ENCODE measurements at places on chromosomes 12 and 14.
A peak's percentile ranks its signal among the peaks of the same experiment; 100 is the strongest.

DNA sequence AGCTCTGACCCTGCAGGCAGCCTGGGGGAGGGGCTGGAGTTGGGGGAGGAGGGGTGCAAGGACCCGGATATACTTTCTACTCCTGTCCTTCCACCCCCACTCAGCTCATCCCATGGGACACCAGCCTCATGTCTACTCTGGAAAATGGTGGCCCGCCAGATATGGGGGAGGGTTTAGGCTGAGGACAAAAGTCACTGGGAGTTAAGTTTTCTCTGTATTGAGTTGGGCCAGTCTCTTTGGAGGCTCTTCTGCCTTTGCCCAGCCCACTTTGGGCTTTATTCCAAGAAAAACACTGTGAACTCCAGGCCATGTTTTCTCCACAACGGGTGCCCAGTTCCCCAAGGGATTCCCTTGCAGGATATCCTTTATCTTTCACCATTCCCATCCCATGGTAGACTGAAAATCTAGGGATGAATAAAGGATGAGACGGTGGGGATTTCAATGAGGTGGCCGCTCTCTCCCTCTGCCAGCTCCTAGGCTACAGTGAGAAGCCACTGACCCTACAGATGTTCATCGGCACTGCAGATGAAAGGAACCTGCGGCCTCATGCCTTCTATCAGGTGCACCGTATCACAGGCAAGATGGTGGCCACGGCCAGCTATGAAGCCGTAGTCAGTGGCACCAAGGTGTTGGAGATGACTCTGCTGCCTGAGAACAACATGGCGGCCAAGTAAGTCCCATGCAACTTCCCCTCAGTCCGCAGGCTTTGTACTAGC is 4.9 kb downstream of the NFATC4 start:
- DNase-seq: no peak

DNA sequence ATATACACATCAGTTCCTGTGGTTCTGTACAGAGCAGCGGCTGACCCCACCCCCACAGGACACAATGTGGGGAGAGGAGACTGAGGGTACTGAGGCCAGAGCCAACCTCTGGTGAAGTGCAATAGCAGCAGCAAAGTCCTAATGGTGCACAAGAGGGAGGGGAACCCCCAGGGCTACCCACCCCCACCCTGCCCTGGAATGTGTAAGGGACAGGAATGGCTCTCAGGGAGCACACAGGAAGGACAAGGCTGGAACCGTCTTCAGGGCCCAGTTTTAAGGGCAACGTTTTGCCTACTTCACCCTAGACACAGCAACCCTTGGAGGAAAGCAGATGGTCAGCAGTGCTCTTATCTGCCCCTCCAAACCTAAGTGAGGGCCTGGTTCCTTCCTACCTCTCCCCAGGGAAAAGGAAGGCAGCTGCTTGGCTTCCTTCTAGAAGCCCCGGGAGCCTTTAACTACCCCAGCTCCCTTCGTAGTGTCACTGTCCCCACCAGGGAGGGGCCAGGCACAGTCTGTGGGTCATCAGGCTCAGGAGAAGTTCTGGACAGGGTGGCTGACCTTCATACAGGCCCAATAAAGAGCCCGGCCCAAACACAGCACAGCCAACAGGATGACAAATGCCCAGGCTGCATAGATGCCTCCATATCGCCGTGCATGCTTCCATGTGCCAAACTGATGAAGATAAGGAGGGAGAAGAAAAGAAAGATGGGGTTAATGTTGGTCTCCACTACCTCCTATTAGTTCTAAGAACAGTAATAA is 3.0 kb downstream of the PIP4P1 start:
- no peak for DNase-seq

- DNase-seq: no peak
Measured at GRCh38 chr14:62347562-62348011, 585.4 kb downstream of the SNAPC1 start.

- DNase-seq: peak; percentile 50
Measured at GRCh38 chr12:47744005-47744651, 14.6 kb downstream of the RAPGEF3 start.

- no peak for DNase-seq
Measured at GRCh38 chr12:113853491-113853890, 112.6 kb downstream of the RBM19 start.

DNA sequence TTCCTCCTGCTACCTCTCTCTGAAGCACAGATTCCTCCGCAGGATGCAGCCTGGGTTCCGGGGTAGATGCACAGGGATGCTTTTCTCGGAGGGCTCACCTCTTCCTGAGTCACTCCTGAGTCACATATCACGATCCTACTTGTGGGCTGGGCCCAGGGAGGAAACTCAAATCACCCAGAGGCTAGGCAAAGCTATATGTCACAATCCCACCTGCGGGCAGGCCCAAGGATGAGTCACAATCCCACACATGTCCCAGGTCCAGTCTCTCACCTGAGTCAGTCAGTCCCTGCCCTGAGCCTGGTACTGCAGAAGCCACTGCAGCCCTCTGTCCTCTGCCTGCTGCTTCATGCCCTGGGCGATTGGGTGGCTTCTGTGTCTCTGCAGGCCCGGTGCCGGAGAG is 149.0 kb upstream of the GSC start:
- no peak for DNase-seq

DNA sequence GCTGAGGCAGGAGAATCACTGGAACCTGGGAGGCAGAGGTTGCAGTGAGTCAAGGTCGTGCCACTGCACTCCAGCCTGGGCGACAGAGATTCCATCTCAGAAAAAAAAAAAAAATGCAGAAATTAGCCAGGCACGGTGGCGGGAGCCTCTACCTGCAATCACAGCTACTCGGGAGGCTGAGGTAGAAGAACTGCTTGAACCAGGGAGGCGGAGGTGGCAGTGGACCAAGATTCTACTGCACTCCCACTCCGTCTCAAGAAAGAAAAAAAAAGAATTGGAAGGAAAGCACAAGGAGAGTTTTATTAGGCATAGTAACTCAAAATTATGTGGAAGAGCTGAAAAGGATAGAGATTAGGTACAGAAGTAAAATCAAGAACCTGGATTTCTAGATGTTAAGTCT is 20.8 kb upstream of the AMHR2 start:
- DNase-seq: no peak

DNA sequence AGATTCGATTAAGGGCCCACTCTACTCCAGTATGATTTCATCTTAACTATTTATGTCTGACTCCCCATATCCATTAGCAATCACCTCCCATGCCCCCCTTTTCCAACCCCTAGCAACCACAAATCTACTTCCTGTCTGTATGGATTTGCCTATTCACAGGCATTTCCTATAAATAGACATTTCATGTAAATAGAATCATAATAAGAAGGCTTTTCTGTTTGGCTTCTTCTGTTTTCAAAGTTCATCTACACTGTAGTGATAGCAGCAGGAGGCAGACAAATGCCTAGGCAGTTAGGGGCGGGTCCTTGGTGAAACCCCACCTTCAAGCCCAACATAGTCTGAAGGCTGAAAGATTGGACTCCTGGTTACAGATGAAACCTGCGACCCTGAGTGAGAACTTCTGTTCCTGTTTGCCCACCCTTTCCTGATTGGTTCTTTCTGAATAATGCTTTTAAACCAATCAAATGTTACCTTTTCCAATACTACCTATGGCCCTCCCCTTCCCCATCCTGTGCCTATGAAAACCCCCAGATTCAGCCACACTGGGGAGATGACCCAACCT is 62.1 kb upstream of the HECTD1 start:
- DNase-seq: no peak

GRCh38 chr12:31521964-31522363 is 69.0 kb downstream of the DENND5B start:
- no peak for DNase-seq

DNA sequence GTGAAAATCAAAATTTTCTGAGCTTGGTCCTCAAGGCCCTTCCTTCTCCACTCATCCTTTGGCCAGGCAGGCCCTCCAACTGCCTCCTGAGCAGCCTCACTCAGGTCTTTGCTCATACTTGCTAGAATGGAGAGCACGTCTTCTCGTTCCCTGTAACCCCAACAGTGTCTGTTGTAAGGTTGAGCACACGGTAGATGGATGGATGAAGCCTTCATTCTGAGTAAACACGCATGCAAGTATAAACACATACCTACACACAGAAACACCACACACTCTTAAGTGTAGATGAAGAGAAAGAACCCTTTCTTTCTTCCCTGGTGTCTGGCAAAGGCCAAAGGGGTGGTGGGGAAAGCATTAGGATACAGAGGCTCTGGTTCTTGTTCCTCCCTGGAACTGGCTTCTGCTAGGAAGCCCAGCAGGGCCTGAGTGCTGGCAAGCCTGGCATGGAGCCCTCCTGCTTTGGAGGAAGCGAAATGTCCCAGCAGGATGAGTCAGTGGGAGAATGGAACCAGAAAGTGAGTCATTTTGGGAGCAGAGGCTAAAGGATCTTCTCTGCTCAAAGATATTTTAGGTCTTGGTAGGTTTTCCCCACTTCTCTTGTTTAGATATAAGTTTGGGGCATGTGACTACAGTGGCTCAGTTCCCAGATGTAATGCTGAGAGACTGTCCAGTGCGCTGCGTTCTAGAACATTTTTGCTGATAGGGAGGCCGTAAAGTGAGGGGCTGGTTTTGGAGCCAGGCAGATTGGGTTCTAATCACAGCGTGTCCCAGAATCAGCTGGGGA is 127.4 kb downstream of the CACNA1C start:
- DNase-seq: no peak

DNA sequence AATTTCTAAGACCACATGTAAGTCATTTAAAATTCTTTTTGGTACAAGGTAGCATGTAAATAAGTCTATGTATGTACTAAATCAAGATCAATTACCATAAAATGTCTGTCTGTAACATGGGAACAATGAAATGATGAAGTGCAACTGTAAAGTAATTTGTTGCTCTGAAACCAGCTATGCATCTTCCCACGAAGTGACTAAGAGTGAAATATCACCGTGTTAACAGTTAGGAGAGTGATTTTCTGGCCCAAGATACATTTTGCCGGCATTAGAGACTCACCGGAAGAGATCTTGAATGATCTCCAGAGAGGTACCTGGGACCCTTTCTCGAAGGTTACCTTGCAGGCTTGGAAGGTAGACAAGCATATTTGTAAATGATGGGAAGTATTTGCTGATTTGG is 105.8 kb downstream of the SAMD4A start:
- DNase-seq: no peak

DNA sequence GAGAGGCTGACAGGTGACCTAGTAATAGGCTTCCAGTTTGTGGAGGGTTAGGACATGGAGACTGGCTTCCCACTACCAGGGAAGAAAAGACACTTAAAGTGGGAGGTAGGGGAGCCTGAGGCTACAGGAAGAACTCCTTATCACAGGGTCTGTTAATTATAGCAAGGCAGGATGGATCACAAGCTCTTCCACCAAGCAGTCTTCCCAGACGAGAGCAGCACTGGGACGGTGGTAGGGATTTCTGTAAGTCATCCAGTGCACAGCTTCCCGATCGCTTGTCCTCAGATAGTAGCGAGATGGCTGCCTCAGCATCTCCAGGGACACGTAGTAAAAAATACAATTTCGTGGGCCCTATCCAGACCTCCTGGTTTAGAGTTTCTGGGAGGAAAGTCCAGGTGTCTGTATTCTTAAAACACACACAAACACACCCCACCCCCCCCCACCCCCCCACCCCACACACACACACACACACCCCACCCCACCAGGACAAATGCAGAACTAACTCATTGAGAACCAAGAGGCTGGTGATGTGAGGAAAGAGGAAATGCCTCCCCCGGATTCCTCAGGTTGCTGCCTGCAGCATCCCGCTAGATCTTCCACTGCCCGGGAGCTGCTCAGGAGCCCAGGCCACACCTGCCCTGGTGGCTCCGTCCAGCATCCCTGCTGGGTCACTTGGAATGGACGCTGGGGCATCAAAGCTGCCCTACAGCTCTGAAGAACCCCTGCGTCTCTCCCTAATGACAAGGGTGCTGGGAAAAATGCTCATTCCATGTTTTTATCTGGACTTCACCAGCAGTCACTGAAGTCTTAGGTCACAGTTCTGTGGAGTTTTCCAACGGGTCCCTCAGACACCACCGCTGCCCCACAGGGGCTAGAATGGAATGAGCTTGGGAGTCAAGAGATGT is 307.2 kb downstream of the CACNA1C start:
- DNase-seq: no peak

GRCh38 chr14:88044776-88045446 is 40.0 kb downstream of the GPR65 start:
- no peak for DNase-seq

DNA sequence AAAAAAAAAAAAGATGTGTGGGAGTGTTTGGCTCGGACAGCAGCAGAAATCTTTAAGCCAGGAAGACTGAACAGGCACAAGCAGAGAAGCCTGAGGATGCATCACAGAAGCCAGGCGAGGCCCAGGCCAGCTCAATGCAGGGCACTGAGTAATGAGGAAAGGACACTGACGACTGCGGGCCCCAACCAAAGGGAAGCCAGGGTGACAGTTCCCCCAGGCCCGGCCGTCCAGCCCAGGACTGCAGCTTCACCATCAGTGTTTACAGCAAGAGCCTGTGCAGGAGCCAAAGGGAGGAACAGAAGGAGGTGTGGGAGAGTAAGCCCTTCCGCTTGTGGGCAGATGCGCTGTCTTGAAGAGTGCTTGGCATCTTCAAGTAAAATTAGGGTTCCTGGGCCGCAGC is 205.3 kb upstream of the SFSWAP start:
- DNase-seq: no peak

DNA sequence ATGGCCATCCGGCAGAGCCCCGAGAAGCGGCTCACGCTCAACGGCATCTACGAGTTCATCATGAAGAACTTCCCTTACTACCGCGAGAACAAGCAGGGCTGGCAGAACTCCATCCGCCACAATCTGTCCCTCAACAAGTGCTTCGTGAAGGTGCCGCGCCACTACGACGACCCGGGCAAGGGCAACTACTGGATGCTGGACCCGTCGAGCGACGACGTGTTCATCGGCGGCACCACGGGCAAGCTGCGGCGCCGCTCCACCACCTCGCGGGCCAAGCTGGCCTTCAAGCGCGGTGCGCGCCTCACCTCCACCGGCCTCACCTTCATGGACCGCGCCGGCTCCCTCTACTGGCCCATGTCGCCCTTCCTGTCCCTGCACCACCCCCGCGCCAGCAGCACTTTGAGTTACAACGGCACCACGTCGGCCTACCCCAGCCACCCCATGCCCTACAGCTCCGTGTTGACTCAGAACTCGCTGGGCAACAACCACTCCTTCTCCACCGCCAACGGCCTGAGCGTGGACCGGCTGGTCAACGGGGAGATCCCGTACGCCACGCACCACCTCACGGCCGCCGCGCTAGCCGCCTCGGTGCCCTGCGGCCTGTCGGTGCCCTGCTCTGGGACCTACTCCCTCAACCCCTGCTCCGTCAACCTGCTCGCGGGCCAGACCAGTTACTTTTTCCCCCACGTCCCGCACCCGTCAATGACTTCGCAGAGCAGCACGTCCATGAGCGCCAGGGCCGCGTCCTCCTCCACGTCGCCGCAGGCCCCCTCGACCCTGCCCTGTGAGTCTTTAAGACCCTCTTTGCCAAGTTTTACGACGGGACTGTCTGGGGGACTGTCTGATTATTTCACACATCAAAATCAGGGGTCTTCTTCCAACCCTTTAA is 1.5 kb downstream of the FOXG1 start:
- DNase-seq: no peak

DNA sequence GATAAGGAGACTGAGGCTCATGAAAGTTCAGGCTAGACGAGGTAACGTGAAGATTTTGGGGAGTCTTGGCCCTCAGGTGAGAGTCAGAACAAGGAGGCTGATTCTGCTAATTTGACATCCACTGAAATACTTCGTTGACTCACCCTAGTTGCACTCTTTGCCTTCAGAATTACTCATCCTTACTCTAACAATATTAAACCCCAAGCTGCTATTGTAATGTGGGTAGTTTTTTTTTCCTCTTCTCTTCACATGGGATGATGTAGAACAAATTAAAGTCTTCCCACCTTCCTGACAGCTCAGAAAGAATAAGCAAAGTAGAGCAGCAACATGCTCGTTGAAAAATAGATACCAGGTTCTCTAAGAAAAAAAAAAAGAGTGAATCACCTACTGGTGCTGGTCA is 22.0 kb upstream of the SRRM4 start:
- DNase-seq: no peak

Measured in effector CD4-positive, alpha-beta T cell (primary cell).